Stimulated activated CD4-positive, alpha-beta T cell treated with anti-CD3 and anti-CD28 coated beads, Interleukin-1b, Interleukin-23, amount 100 ng/mL, for 1 hour (primary cell): ENCODE measurements at places on chromosomes 2 and 18.

- DNase-seq: no peak
These were observed 61.8 kb upstream of the GPR45 start for GRCh38 chr2:105179469-105180372.

GRCh38 chr2:238847419-238847801 is 475 bp upstream of the TWIST2 start:
- DNase-seq: no peak

- no peak for DNase-seq
These were observed 166.1 kb downstream of the MTCL1 start for GRCh38 chr18:8871489-8871888.

GRCh38 chr18:10681581-10682367 is 155.9 kb downstream of the NAPG start:
- DNase-seq: no peak

- DNase-seq: no peak
These were observed 99.1 kb upstream of the ARHGAP15 start for GRCh38 chr2:143030127-143030526.

GRCh38 chr2:9565436-9566153 is 10.0 kb upstream of the ADAM17 start:
- DNase-seq: no peak

DNA sequence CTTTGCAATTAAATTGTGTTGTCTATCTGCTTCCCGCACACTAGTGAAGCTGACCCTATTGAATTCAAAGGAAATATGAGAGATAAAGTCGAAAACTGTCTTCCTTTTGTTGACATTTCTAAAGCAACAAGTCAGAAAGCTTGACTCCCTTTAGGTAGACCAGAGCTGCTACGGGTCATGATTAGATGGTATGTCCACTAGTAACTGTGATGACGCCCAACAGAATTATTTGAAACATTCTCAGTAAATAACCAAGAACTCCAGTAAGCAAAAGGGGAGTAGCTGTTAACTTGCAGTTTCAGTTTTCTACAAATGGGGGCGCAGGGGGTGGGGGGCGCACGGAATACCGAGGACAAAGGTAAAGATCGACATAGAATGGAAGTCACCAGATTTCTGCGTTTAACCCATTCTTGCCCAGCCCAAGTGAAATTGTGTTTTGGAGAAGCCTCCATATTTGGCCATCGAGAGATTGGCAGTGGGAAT is 56.4 kb downstream of the CRIM1 start:
- no peak for DNase-seq

- no peak for DNase-seq
These were observed 64.9 kb upstream of the OTOS start for GRCh38 chr2:240205348-240205747.

- no peak for DNase-seq
These were observed 13.0 kb downstream of the IL18R1 start for GRCh38 chr2:102368461-102369109.

DNA sequence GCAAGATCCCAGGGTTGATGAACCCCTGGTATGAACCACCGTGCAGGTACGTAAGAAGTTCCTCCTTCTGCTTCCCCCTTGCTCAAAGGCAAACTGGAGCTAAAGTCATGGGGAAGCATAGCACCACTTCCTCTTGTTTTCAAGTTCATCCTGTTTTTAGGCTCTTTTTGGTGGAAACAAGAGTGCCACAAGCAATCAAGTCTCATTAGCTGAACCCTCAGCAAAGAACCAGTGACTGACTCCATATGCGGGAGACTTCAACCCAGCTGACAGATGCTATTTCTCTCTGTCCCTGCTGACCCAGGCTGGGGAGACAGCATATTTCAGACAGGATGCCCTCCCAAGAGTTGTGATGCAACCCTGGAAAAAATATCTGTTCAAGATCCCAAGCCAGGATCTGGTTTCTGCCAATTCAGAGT is 47.7 kb downstream of the BCL2 start:
- DNase-seq: no peak

- DNase-seq: no peak
These were observed 518.0 kb downstream of the ZNF516 start for GRCh38 chr18:75977081-75977480.

DNA sequence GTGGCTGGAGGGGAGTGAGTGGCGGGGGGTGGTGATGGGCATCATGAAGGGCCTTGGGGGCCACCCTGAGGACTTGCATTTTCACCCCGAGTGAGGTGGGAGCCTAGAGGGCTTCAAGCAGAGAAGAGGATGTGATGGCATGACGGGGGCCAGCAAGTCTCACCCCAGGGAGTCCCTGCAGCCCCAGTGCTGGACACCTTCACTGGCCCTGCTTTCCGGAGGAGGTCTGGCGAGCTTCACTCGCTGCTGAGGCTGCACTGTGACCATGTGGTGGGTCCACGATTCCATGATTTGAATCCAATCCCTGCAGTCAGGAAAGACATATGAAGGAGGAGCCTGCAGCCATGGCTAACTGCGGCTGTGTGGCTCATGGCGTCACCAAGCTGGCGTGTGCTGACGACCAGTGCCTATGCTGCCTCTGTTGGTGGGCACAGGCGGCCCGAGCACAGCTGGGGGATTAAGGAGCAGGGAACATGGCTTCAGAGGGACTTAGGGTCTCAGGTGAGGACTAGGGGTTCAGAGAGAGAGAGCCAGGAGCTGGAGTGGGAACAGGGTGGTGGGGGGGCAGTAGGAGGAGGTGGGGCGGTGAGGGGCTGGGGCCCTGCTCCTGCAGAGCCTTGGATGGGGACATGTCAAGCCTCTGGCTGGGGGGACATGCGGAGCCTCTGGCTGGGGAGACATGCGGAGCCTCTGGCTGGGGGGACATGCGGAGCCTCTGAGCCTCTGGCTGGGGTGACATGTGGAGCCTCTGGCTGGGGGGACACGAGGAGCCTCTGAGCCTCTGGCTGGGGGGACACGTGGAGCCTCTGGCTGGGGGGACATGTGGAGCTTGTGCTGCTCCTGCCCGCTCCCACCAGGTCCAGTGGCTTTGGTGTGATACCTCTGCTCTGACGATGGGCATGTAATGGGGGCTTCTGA is 3.6 kb downstream of the ZAP70 start:
- no peak for DNase-seq

- DNase-seq: no peak
These were observed 36.8 kb upstream of the GPR17 start for GRCh38 chr2:127609031-127609751.
